Activated naive CD8-positive, alpha-beta T cell treated with anti-CD3 and anti-CD28 coated beads, Interleukin-2, amount 10 ng/mL, durations not matched to agents 7 days and 5 days (primary cell): ENCODE measurements at places on chromosomes 6 and 20. TPM values are rescaled to one million over a fixed set of nuclear protein-coding genes. Genes with fewer than 3 reads are reported as not detected.

OR2H2 gene
- not detected for total RNA-seq

TOMM34 gene
- 15.4 TPM for total RNA-seq

SLC22A3 gene
- total RNA-seq, result not detected

STMND1 gene
- total RNA-seq, result not detected

POPDC3 gene
- not detected for total RNA-seq

NRSN1 gene
- total RNA-seq, result not detected

C6orf141 gene
- 0.68 TPM for total RNA-seq

CDH4 gene
- total RNA-seq, result 0.14 TPM

FOXC1 gene
- total RNA-seq, result not detected

RUNX2 gene
- total RNA-seq, result 6.3 TPM

OPRM1 gene
- total RNA-seq, result not detected

DYNLT2 gene
- 2.3 TPM for total RNA-seq

VWA7 gene
- total RNA-seq, result 5.2 TPM

AARS2 gene
- 23.0 TPM for total RNA-seq

TRMT11 gene
- total RNA-seq, result 25.1 TPM

NUS1 gene
- 24.1 TPM for total RNA-seq

MUC22 gene
- total RNA-seq, result not detected

TULP1 gene
- total RNA-seq, result not detected

PTCRA gene
- not detected for total RNA-seq

CCDC170 gene
- not detected for total RNA-seq

DPPA5 gene
- total RNA-seq, result not detected

TRIM15 gene
- total RNA-seq, result not detected

OPN5 gene
- not detected for total RNA-seq

GGTLC1 gene
- total RNA-seq, result not detected

TAGAP gene
- total RNA-seq, result 112 TPM

TEAD3 gene
- 0.43 TPM for total RNA-seq

ULBP1 gene
- total RNA-seq, result 0.91 TPM

SLC26A8 gene
- total RNA-seq, result not detected

MAK gene
- total RNA-seq, result not detected

HCRTR2 gene
- total RNA-seq, result not detected

OTOR gene
- total RNA-seq, result not detected

TRAPPC3L gene
- not detected for total RNA-seq

COL19A1 gene
- total RNA-seq, result 0.06 TPM

HLA-DQB1 gene
- 16.5 TPM for total RNA-seq

TMEM170B gene
- 1.4 TPM for total RNA-seq

SIRPB2 gene
- total RNA-seq, result not detected

SPATS1 gene
- total RNA-seq, result not detected

PPIL1 gene
- total RNA-seq, result 18.5 TPM

TCF19 gene
- total RNA-seq, result 83.3 TPM

PBOV1 gene
- total RNA-seq, result not detected

ENTPD6 gene
- 62.3 TPM for total RNA-seq

HMGCLL1 gene
- total RNA-seq, result not detected

TDRD6 gene
- not detected for total RNA-seq

HLA-DRA gene
- 26.1 TPM for total RNA-seq

XKR7 gene
- not detected for total RNA-seq

HLA-DRB1 gene
- 11.8 TPM for total RNA-seq
